A549 treated with RU486 at 1 μM for 4 hours (cell line): ENCODE measurements at places on chromosomes 3 and 15. TPM values are rescaled to one million over a fixed set of nuclear protein-coding genes. Genes with fewer than 3 reads are reported as not detected.

Gene EPHB1
- 0.12 to 0.16 TPM (median 0.14 TPM) in 4 of 5 replicates, not detected in the other for total RNA-seq

Gene CAMK2N2
- 0.72 to 1.6 TPM (median 1.3 TPM) in 5 replicates for total RNA-seq

Gene USP19
- total RNA-seq, result 18.7 to 24.8 TPM (median 23.0 TPM) in 5 replicates

Gene GASK1A
- total RNA-seq, result not detected in 5 replicates
